ENCODE measurements at places on chromosomes 11 and 22.

DNA sequence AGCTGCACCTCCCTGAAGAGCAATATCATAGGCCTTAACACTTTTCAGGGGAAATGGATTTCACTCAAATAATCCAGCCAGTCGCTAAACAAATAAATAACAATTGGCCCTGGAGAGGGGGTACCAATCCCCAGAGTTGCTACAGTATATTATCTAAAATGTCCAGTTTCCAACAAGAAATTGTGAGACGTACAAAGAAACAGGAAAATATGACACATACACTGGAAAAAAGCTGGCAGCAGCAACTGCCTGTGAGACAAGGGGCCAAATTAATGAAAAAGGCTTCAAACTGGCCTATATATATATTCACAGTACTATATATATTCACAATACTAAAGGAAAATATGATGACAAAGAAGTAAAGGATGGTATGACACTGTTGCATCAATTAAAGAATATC, 4.0 kb downstream of the NF2 start:
- no peak for DNase-seq

GRCh38 chr11:86175626-86176025, 68.9 kb upstream of the EED start:
- DNase-seq = no peak

- no peak for DNase-seq
Measured at GRCh38 chr11:69034123-69034867, 14.4 kb upstream of the TPCN2 start.

GRCh38 chr11:125110506-125110905, 920 bp downstream of the TMEM218 start:
- no peak for DNase-seq

DNA sequence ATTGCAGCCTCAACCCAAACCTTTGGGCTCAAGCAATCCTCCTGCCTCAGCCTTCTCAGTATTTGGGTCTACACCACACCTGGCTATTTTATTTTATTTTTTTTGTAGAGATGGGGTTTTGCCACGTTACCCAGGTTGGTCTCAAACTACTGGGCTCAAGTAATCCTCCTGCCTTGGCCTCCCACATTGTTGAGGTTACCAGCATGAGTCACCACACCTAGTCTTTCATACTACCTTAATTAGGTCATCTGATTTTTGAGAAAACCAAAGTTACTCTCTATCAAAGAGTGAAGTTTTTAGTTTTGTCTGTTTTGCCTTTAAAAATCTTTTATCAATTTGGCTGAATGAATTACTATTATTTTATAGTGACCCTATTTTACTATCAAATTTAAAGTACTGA, 335.6 kb upstream of the LRRC4C start:
- DNase-seq = no peak

DNA sequence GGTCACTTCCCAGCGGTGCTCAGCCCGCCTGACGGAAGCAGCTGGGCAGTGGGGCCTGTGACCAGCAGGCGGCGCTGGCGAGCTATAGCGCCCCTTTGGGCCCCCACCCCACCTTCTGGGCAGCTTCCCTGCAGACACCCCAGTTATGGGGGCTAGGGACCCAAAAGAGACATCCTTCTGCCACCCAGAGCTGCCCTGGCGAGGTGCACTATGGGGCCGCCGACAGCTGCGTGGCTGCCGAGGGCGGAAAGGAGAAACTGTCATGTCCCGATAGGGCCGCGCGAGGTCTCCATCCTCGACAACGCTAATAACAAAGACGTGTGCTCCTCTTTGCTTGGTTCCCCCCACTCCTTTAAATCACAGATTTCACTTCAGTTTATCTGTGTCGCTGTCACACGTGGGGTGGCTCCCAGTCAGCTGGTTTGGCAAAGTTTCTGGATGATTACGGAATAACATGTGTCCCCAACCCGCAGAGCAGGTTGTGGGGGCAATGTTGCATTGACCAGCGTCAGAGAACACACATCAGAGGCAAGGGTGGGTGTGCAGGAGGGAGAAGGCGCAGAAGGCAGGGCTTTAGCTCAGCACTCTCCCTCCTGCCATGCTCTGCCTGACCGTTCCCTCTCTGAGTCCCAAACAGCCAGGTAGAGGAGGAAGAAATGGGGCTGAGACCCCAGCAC, 673 bp upstream of the MYO7A start:
- DNase-seq = peak; percentile 44

DNA sequence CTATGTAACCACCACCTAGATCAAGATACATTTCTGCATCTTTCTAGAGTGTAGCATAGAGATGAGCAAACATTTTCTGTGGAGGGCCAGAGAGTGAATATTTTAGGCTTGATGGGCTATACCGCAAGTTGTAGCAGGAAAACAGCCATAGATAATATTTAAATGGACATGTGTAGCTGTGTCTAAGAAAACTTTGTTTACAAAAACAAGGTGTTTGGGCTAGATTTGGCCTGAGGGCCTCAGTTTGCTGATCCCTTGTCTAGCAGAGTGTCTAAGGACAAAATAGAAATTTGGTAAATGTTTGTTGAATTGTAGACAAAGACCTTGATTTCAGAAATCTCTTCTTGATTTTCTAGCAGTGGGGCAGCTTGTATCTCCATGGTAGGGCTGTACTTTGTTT, 36.3 kb downstream of the STIM1 start:
- DNase-seq = no peak

DNA sequence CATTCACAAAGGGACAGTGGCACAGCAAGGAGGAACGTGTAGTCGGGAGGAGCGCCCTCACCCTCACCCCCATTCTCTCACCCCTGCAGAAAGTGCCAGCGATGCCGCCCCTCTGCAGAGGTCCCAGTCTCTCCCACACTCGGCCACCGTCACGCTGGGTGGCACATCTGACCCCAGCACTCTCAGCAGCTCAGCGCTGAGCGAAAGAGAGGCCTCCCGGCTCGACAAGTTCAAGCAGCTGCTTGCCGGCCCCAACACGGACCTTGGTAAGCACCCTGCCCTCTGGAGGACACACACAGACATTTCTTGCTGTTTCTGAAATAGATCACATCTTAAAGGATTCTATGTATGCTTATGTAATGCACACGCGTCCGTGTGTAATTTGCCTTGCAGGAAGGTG, 34.9 kb downstream of the TBC1D22A start:
- no peak for DNase-seq
